Astrocyte (in vitro differentiated cells and primary cell): ENCODE measurements at places on chromosomes 4 and X.

- peak; percentile 39 for DNase-seq
Measured at GRCh38 chr4:113433536-113434246, 327.8 kb downstream of the CAMK2D start.

- DNase-seq: no peak
Measured at GRCh38 chrX:123493857-123494256, 239.0 kb downstream of the THOC2 start.

GRCh38 chrX:57329008-57329407 is 42.5 kb downstream of the FAAH2 start:
- DNase-seq: no peak

DNA sequence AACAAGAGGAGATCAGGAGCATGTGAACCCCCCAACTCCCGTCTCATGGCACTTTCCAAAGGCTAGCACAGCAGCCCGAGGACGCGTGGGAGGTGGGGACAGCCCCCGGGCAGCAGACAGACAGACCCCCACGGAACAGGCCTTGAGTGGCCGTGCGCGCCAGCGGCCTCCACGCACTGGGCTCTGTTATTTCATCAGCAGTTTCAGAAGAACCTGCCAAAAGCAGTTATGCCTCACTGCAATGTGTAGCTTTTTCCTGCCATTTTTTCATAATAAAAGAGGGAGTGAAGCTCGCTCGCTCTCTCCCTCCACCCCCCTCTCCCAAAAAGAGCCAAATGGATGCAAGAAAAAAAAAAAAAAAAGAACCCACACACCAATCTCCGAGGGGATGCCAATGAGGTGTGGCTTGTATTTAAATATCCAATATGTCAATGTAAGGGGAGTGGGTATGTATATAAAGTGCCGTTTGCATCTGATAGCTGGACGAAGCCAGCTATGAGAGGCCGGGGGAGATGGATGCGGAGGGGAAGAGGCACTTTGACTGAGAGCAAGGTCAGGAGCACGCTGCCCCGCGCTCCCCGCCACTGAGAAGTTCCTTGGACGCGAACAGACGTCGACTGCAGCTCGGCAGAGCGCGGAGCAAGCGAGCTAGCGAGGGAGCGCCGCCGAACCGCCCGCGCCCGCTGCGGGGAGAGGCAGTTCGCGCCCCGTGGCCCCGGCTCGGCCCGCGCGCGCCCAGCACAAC is at the start of gene FGF16:
Gene FGF16, plus strand, starts transcription at position 482 of the 745 bp plus-strand sequence. CDS start 286 bp downstream, outside the sequence.
- no peak for DNase-seq

- DNase-seq: no peak
Measured at GRCh38 chrX:23662187-23662586, 5.1 kb upstream of the PRDX4 start.

DNA sequence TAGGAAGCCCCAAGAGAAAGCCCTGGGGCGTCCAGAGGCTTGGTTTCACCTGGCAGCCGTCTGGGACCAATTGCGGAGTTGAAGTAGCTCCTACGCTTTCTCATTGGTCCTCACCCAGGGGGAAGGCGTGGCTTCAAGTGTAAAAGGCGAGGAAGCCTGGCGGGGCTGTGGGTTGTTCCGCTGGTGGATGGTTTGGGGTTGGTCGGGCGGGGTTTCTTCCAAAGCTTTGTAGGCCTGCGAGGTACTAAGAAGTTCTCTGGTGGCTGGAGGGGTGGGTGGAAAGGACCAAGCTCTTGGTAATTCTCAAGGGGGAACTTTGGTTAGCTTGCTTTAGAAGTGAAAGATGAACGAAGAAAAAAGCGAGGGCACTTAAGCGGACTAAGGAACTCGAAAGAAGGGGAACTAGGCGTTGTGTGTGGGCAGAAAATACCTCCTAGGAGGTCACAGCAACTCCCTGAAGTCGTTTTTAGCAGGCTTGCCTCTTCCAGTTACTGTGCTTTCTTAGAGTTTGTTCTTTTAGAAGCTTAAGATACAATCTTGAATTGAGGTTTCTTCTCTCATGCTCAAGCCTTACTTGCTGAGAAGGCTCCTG is 36.6 kb downstream of the CCNG2 start:
- no peak for DNase-seq

DNA sequence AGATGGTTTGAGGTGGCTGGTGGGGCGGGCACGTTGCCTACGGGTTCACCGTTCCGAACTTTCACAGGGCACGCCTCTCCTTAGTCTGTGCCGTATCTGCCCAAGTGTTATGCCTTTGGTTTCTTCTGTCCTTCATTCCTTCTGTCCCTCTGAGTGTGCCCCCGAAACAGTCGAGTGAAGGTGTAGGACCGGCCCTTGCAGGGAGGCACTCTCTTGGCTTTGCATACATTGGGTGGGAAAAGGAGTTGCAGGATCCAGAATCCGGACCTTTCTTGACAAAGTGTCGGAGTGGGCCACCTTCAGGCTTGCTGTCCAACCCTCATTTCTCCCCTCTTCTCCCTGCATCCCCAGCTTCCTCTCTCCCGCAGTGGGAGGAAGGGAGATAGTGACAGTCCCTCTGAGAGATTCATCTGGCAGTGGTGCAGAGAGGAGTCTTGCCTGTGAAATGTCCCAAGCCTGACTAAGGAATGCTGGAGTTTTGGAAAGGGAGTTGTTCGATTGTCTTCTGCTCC is 569 bp downstream of the ARFIP1 start:
- DNase-seq: peak; percentile 13
